Dermis microvascular lymphatic vessel endothelial cell (primary cell): ENCODE measurements at places on chromosomes 4 and X. TPM values are rescaled to one million over a fixed set of nuclear protein-coding genes. Genes with fewer than 3 reads are reported as not detected.

Gene AKAP4
- not detected in 2 replicates for total RNA-seq

Gene SPACA5
- not detected in 2 replicates for total RNA-seq

Gene TECRL
- not detected in 2 replicates for total RNA-seq

Gene GJB1
- not detected in 2 replicates for total RNA-seq

Gene SLITRK4
- total RNA-seq, result 0.13 TPM in 2 replicates

Gene RBM46
- not detected in 2 replicates for total RNA-seq
